ENCODE measurements at places on chromosomes 1 and 21.

- DNase-seq: peak; percentile 28
Measured at GRCh38 chr1:8962812-8963530, 17.3 kb downstream of the CA6 start.

GRCh38 chr1:209062863-209063262, 520.7 kb upstream of the CAMK1G start:
- no peak for DNase-seq

- peak; percentile 26 for DNase-seq
Measured at GRCh38 chr1:186165303-186165702, 209.8 kb downstream of the TPR start.

DNA sequence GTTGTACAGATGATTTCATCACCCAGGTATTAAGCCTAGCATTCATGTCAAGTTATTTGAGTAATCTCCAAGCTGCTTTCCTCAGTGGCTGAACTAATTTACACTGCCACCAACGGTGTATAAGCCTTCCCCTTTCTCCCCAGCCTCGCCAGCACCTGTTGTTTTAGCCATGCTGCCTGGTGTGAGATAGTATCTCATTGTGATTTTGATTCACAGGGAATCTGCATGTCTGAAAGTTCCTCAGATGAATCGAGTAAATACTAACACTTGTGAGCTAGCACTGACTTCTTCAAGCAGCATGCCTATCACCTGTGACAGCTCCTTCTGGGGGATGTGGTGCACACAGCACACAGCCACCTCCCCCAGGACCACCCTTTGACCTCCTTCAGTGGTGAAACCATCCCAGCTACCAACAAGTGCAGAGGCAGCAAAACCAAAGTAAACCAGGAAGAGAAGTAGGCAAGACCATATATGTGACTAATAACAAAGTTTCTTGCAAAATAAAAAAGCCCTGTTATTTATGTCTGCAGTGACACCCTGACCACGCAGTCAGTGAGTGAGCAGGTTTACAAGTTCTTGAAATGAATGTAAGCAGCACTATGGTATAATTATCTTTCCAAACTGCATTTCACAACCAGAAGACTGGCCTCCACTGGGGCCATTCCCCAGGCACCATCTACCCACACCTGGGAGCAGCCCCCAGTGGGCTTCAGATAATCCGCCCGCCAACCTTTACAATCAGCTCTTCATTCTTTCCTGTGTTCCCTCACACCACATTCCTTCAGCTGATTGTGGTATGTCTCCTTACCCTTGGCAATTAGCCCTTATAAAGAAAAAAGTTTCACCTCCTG, 173.8 kb downstream of the ETS2 start:
- DNase-seq: no peak

DNA sequence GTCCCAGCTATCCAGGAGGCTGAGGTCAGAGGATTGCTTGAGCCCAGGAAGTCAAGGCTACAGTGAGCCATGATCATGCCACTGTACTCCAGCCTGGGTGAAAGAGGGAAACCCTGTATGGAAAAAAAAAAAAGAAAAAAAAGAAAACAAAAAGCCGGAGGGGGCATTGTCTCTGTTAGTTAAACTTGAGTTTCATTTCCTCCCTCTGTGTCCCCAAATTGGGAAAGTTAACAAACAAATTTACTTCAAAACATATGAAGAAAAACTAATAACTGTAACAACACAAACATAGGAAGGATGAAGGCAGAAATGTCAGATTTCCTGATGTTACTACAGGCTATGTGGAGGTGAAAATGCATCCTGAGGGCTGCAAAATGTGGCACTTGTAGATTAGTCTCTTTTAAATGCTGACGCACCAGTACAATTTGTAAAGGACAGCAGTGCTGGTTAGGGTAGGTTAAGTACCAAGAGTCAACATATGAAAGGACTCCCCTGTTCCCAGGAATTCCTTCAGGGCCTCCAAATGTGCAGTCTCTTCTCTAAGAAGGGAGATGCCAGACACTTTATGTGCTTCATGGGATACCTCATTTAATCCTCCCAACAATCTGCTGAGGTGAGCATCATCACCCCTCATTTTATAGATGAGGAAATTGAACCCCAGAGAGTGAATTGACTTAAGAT, 52.9 kb downstream of the DEGS1 start:
- DNase-seq: no peak

- DNase-seq: peak; percentile 96
Measured at GRCh38 chr1:202034683-202035462, 24.5 kb downstream of the ELF3 start.

All from myocyte (in vitro differentiated cells).